Activated T-cell treated with anti-CD3 and anti-CD28 coated beads, Interleukin-2, amount 50 U/mL, for 72 hours (primary cell): ENCODE measurements at places on chromosomes 4 and X. TPM values are rescaled to one million over a fixed set of nuclear protein-coding genes. Genes with fewer than 3 reads are reported as not detected.

EMCN gene
- not detected for total RNA-seq

CPZ gene
- not detected for total RNA-seq

- DNase-seq: no peak
- H3K27ac ChIP-seq: no peak overlapping the region
- H3K4me1 ChIP-seq: no peaks in the 10 kb centered on the region
- no peak overlapping the region for H3K4me3 ChIP-seq
- no peaks in the 10 kb centered on the region for H3K36me3 ChIP-seq
- H3K27me3 ChIP-seq: peaks cover 28% of the 10 kb centered on the region
Measured at GRCh38 chr4:183971929-183972490, 66.9 kb downstream of the STOX2 start.

CLDN24 gene
- not detected for total RNA-seq
